ENCODE measurements at places on chromosomes 4 and X.

DNA sequence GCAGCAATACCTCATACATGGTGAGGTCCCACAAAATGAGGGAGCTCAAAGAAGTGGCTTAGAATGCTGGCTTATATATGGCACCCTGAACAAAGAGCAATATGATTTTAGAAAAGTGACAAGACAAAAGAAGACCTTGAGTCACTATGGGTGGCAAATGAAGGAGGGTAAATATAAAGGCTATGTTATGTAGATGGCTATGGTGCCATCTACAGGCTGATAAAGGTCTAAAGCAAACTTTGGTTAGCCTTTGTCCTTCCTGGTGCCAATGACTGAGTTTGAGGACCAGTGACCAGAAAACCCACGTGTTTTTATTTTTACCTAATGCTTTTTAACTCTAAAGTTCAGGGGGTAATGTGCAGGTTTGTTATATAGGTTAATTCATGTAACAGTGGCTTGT, 151.8 kb downstream of the CCNG2 start:
- DNase-seq = no peak

- DNase-seq = no peak
These were observed 1.9 kb downstream of the ARHGAP10 start for GRCh38 chr4:147733716-147734344.

- no peak for DNase-seq
These were observed 23.0 kb upstream of the GTPBP6 start for GRCh38 chrX:341541-342101.

GRCh38 chrX:130118441-130119311, 8.4 kb upstream of the ELF4 start:
- no peak for DNase-seq

DNA sequence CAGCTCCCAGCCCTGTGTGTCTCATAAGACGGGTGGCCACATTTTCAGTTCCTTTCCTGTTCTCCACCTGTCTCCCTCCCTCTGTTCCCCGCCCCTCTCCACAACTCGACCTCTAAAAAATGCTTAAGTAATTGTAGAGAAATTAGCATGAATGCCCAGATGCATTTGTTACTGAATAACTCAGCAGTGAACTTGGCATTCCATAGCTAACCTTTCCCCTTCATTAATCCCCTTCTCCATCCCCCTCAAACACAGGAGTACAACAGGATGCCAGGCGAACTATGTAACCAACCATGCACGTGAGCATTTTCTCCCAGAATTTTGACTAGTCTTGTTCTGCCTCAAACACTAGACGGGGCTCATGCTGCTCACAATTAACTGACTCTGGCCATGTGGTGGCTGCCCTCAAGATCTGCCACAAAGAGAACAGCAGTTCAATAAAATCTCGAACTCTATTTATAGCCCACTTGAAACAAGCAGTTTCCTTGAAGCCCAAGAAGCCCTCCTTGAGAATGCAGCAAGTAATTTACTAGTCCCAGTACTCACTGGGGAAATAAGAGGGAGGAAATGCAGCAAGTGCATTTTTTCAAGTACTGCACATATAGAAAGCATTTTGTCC, 351.2 kb downstream of the ARHGAP24 start:
- no peak for DNase-seq

DNA sequence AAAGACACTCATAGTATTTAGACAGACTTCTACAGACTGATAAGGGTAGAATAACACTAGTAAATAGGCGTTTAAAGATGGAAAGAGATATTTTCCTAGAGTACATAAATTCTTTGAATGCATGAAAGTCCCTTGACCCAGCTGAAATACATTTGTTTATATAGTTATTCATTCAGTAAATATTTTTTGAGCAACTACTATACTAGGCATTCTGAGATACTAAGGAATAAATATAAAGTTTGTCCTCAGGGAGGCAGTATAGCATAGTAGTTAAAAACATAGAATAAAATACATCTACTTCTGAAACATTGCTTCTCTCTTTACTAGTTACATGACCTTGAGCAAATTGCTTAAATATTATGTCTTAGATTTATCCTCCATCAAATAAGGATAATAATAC, 27.4 kb downstream of the HMGN5 start:
- no peak for DNase-seq

GRCh38 chrX:151789179-151789800, 54.7 kb downstream of the CNGA2 start:
- DNase-seq = no peak

- no peak for DNase-seq
These were observed at the start of gene SLIT2 for GRCh38 chr4:20251796-20252655. Gene SLIT2 (plus strand): TSS chr4:20251905. CDS start chr4:20253816, 1,911 bp downstream.

Data from stimulated activated CD4-positive, alpha-beta T cell treated with anti-CD3 and anti-CD28 coated beads, Interleukin-2, amount 100 ng/mL, for 48 hours (primary cell).